ENCODE measurements at places on chromosomes 6 and 20.
A peak's percentile ranks its signal among the peaks of the same experiment; 100 is the strongest.

DNA sequence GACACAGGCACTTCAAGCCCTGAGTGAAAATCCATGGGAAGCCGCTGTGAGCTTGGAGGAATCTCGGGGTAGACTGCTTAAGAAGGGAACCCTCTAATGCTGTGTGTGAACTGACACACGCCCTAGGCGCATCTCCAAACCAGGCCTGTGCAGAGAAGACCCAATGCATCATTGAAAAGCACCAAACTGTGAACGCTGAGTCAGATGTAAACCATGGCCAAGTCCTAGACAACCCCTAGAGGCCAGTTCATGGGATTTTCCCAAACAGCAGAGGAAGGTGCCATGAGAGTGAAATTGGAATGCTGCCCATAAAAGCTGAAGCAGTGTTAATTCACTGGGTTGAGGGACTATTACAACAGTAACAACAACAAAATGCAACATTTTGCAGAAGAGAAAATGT is 296.5 kb downstream of the SMOC2 start:
- no peak for DNase-seq

DNA sequence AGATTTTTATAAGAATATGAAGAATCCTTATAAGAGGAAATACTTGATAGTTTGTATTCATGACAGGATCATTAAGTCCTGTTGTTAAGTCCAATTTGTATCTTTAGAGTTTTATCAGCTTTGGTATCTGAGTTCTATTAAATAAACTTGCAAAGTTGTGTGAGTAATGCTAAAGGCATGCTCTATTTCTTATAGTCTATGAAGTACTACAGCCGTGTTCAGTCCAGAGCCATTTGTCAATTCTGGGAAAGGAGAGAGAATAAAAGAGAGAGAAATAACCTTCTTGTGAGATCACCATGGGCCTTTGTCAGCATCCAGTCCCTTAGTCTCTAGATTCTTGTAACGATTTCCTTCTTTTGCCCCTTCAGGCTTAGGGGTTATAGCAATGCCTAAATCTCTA is 181.2 kb upstream of the POU3F2 start:
- DNase-seq: no peak

- no peak for DNase-seq
These were observed 28.3 kb downstream of the MAS1 start for GRCh38 chr6:159919011-159919511.

- no peak for DNase-seq
These were observed 37.3 kb downstream of the PYGB start for GRCh38 chr20:25285091-25285647.

DNA sequence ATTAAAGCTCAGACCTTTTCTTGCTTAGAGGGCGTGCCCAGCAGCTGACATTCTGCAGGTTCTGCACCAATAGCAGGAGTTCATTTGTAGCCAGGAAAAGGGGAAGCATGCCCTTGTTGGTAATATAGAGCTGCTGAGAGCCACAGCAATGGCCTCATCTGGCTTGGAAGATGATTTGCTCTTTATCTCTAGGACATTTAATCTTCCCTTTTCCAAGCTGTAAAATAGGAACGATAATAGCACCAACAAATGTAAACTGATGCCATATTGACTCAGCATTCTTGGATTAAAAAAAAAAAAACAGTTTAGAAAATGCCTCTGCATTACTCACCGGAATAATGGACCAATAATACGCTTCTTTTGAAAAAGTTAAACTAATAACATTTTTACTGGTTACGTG is 93.4 kb upstream of the SLC2A12 start:
- DNase-seq: no peak

GRCh38 chr6:40252531-40253258 is 318.4 kb upstream of the MOCS1 start:
- no peak for DNase-seq

- DNase-seq: no peak
These were observed 13.2 kb upstream of the PXDC1 start for GRCh38 chr6:3764516-3765335.

DNA sequence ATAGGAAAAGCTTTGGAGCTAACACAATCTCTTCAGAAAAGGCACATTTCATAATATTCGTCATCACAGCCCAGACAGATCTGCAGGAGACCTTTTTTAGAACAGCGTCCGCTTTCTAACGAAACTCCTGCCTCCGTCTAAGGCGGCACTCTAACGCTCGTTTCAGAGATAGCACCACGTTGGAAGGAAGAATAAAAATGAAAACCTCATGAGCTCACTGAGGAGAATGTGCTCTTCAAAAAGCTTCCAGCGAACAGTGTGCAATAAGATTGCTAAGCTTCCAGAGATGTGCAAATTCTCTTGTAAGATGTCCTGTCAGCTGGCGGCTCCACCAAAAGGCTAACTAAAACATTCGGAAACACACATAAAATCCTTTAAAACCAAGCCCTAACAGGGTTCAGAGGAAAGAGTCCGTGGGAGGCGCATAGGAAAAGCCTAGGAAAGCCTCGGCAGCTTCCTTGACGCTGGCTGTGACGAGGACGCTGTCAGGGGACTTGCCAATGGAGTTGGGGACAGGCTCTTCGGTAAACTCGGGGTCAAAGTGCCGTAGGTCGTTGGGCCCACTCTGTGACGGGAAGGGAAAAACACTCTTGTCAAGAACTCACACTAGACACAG is 117.6 kb upstream of the SLC2A12 start:
- DNase-seq: no peak

GRCh38 chr6:19921786-19922185 is 84.6 kb downstream of the ID4 start:
- DNase-seq: no peak

- DNase-seq: no peak
These were observed 89.7 kb upstream of the RNF217 start for GRCh38 chr6:124872361-124873065.

DNA sequence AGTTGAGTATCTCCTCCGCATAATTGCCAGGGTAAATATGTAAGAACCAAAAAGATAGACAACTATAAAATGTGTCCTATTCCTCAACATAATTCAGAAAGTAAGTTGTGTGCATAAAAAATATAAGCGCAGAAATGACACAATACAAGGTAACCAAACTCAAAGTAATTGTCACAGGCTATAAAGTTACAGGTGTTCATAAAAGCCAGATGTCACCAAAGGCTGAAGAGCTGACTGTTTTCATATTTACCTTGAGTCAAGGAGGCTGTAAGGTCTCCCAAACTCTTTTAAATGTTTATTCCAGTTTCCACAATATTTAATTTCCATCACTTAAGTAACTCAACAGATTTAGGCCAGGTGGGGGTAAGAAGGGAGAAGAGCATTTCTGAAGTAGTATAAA is 192.2 kb upstream of the MARCKS start:
- DNase-seq: no peak

DNA sequence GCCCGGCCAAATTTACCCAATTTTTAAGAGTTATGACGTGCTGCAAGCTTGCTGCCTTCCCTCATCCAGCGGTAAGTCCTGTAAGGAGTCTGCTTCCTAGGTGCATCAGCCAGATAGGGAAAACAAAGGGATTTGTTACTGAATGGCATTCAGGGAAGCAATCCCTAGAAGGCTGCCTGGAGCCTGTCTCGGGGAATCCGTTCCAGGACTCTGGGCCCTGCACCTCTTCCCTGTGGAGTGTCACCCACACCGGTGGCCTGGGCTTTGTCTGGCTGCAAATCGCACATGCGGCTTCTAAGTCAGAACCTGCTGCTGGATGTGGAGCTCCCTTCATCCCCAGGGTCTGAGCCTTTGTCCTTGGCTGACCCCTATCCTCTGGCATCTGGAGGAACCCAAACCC is 7.0 kb downstream of the MYT1 start:
- DNase-seq: no peak

DNA sequence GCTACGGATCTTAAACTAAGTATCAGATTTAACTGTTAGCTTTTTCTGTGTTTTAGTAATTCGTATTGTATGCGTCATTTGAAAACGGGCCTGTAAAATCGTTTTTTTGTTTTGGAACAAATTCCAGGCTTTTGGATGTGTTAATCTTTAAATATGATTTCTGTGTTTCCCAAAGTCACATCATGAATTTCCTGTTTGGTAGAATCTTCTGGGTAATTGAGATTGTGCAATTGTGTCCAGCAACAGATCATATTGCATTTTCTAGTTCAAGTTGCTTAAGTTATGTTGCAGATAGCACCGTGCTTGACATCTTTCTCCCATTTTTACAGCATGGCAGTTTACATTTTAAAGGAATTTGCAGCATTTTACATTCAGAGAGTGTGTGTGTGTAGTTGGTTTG is 1.9 kb downstream of the MAPK14 start:
- DNase-seq: no peak

DNA sequence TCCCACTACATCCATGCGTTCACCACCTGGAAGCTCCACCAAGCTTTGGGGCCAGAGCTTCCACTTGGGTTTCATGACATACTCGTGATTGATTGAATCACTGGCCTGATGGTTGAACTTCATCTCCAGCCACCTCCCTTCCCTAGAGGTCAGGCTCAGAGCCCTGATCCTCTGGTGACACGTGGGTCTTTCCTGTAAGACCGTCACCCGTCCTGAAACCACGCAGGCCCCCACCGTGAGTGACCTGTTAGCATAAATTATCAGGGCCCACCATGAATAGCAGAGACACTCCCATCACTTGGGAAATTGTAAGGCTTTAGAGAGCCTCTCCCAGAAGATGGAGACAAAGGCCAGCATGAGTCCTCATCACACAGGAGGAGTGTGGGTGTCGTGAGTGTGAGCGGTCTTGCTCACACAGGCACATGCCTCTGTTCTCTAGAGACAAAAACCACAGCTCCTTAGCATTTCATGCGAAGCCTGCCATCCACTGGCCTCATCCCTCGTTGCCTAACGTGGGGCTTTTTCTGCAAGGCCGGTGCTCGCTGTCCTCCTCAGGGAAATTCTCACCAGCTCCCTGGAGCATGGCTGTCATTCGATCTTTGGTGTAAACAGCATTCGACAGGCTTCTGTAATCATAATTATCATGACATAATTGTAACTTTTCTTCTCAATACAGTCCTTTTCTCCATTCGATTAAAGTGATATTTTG is 65.1 kb upstream of the DUSP22 start:
- no peak for DNase-seq

- DNase-seq: peak; percentile 16
These were observed 1.6 kb upstream of the HEY2 start for GRCh38 chr6:125747589-125748405.

- no peak for DNase-seq
These were observed 52.3 kb downstream of the HBS1L start for GRCh38 chr6:135002229-135002844.

- no peak for DNase-seq
These were observed 68.1 kb downstream of the DLL1 start for GRCh38 chr6:170222498-170223471.
